ENCODE measurements at places on chromosomes 6 and 20.

GRCh38 chr6:33771146-33772081 is 17.5 kb downstream of the LEMD2 start:
- peak; percentile 97 for DNase-seq

DNA sequence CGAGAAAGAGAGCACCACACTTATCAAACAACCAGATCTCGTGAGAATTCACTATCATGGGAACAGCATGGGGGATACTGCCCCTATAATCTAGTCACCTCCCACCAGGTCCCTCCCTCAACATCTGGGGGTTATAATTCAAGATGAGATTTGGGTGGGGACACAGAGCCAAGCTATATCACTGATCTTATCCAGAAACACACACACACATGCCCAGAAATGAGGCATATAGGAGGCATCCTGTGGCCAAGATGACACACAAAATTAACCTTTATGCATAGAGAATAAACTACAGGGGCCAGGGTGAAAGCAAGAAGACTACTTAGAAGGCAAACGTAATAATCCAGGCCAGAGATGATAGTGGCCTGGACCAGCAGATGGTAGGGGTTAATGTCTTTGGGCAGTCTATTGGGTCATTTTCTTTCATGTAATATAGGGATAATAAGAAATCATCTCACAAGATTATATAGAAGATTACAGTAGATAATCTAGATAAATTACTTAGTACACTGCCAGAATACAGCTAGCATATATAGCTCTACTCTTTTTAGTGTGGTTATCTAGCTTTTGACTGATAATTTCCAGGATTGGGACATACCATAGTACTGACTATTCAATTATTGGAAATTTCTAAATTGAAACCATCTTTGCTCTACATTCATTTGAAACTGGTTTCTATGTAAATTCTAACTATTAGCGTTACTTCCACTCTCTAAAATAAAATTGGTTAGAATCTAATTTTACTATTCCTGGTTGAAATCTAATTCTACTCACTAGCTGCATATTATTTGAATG is 20.0 kb downstream of the RNF144B start:
- no peak for DNase-seq

- no peak for DNase-seq
Observed at GRCh38 chr6:13419422-13420195, 67.8 kb downstream of the GFOD1 start.

GRCh38 chr20:34355427-34355826 is 7.6 kb upstream of the ITCH start:
- DNase-seq = no peak

DNA sequence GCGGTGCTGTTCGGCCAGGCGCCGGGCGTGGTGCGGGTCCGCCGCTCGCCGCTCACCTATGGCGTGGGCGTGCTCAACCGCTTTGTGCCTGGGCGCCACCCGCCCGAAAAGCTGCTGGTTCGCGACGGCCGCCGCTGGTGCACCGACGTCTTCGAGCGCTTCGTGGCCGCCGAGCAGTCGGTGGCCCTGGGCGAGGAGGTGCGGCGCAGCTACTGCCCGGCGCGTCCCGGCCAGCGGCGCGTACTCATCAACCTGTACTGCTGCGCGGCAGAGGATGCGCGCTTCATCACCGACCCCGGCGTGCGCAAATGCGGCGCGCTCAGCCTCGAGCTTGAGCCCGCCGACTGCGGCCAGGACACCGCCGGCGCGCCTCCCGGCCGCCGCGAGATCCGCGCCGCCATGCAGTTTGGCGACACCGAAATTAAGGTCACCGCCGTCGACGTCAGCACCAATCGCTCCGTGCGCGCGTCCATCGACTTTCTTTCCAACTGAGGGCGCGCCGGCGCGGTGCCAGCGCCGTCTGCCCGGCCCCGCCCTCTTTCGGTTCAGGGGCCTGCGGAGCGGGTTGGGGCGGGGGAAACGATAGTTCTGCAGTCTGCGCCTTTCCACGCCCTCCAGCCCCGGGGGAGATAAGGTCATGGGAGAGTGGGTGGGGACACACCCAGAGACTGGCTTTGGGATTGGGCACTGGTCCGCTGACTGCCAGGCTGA is 15.7 kb downstream of the ADISSP start:
- peak; percentile 64 for DNase-seq

- DNase-seq = no peak
Observed at GRCh38 chr20:43755390-43755789, 28.6 kb upstream of the GTSF1L start.

GRCh38 chr20:2694008-2694471 is 1.5 kb downstream of the EBF4 start:
- DNase-seq = peak; percentile 91

DNA sequence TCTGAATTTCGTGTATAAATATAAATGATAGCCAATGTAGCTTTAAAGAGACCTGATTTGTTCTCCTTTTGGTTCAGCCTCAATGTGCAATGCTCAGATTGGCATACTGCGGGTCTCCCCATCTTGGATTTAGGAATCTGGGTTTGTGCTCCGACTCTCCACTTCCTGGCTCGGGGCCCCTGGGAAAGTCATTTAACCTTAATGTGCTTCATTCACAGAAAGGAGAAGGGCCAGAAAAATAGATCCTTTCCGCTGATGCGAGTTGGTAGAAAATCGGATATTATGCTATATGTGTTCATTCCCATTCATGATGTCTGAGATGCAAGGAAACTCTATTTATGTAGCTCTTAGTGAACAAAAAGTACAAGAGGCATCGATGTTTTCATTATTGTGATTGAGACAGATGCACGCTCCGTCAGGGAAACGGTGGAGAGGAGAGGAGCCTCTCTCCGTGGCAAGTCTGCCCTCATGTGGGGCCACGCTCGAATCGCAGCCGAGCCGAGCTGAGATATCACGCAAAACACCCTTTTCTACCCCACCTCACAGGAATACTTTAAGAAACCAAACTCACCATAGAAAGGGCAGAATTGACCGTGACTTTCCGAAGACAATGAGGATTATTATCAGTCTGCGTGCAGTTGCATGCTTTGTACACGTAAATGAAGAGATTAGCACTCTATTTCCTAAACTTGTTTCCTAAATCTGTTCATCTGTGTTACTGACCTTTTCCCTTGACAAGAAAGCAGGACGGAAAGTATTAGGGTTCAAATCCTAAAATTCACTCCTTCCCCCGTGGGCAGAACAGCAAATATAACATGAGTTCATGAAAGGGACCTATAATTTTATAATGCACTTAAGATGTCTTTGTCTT is 136.6 kb downstream of the COL9A1 start:
- no peak for DNase-seq
